ENCODE measurements at places on chromosomes 16 and 17. TPM values are rescaled to one million over a fixed set of nuclear protein-coding genes. Genes with fewer than 3 reads are reported as not detected.
A peak's percentile ranks its signal among the peaks of the same experiment; 100 is the strongest.

- no peak for DNase-seq
Measured at GRCh38 chr16:81261049-81261648, 22.7 kb downstream of the BCO1 start.

Gene HSD17B1
- total RNA-seq: 0.59 TPM

- no peak for DNase-seq
Measured at GRCh38 chr17:15238057-15238456, 27.1 kb downstream of the PMP22 start.

DNA sequence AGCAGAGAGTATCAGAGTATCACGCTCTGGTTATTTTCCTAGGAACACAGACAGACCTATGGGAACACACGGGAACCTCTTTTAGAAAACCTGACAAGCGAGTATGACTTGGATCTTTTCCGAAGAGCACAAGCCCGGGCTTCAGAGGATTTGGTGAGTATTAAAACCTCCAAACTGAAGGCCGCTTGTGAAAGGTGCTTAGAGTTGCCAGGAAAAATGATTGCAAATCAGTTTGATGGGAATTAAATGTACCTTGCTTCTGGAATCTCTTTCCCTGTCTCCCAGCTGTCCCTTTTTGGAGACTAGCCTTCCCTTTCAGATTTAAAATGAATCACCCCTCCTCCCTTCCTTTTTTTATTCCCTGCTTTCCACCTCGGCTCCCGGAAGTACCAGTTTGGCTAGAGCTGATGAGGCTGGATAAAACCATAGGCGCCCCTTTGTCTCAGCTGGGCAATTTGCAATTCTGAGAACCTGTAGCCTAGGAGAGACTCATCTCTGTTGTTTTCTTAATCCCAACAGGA lies 27.3 kb downstream of the KAT7 start:
- DNase-seq: no peak

DNA sequence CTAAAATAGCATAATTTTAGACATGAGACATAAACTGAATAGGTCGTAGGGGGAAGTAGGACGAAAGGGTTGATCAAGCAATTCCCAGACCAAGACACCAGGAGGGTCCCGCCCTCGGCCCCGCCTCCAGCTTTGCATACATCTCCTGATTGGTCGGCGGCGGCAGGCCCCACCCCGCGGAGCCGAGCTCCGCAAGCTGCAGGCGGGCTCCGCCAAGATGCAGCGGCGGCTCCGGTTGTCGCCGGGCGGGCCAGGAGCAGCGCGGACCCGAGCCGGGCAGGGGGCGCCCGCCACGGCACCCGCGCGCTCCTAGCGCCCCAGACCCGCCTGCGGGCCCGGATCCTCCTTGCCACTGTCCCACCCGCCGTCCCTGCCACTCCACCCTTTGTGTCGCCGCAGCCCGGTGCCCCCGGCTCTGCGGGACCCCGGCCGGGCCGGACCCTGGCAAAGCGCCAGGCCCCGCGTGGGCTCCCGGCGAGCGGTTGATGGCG lies at the start of gene CDR2L:
CDR2L (plus strand) TSS at position 215 of the 491 bp plus-strand sequence. CDS start 412 bp downstream, outside the sequence.
- peak; percentile 92 for DNase-seq

GRCh38 chr17:39335704-39336223 lies 65.7 kb downstream of the FBXL20 start:
- no peak for DNase-seq

DNA sequence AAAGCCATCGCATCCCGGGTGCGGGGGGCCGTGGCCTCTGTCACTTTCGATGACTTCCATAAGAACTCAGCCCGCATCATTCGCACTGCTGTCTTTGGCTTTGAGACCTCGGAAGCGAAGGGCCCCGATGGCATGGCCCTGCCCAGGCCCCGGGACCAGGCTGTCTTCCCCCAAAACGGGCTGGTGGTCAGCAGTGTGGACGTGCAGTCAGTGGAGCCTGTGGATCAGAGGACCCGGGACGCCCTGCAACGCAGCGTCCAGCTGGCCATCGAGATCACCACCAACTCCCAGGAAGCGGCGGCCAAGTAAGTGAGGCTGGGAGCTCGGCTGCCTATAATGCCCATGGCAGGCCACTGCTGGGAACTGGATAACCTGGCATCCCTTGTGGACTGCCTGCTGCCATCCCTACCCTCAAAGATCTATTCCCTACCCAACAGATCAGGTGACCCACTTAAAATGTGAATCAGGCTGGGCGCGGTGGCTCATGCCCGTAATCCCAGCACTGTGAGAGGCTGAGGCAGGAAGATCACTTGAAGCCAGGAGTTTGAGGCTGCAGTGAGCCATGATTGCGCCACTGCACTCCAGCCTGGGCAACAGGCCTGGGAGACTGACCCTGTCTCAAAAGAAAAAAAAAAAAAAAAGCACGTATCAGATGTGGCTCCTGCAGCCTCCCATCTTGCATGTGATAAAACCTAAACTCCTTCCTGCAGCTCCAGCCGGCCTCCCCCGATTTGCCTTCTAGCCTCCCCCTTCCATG lies 18.3 kb downstream of the CDIPT start:
- no peak for DNase-seq

DNA sequence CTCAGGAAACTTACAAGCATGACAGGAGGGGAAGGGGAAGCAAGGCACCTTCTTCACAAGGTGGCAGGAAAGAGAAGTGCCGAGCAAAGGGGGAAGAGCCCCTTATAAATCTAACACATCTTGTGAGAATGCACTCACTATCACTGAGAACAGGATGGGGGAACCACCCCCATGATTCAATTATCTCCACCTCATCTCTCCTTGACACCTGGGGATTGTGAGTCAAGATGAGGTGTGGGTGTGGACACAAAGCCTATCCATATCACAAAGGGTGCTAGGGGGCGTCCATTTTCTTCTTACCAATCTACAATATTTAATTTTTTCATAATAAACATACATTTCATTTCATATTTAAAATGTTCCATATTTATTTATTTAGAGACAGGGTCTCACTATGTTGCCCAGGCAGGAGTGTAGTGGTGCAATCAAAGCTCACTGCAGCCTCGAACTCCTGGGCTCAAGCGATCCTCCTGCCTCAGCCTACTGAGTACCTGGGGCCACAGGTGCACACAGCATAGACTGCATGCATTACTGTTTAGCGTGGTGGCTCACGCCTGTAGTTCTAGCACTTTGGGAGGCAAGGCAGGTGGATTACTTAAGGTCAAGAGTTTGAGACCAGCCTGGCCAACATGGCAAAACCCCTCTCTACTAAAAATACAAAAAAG lies 26.5 kb upstream of the FAAP100 start:
- DNase-seq: no peak
